ENCODE measurements at places on chromosomes 7 and 10. TPM values are rescaled to one million over a fixed set of nuclear protein-coding genes. Genes with fewer than 3 reads are reported as not detected.

Gene TBXAS1
- polyA plus RNA-seq, result 4.4 TPM

Gene MYO3A
- not detected for polyA plus RNA-seq

Gene METTL27
- polyA plus RNA-seq, result 2.9 TPM

Gene FANK1
- 13.6 TPM for polyA plus RNA-seq

Gene LFNG
- 7.6 TPM for polyA plus RNA-seq

Gene GLUD1
- polyA plus RNA-seq, result 56.2 TPM

Gene CTNNA3
- not detected for polyA plus RNA-seq

Gene PRKG1
- 4.3 TPM for polyA plus RNA-seq

Gene GIMAP8
- polyA plus RNA-seq, result not detected

Gene LRRC17
- 138 TPM for polyA plus RNA-seq

Data from SK-N-SH (cell line).